ENCODE measurements at places on chromosomes 1 and 21.

GRCh38 chr1:43990271-43991199, 864 bp upstream of the CCDC24 start:
- no peak for DNase-seq

DNA sequence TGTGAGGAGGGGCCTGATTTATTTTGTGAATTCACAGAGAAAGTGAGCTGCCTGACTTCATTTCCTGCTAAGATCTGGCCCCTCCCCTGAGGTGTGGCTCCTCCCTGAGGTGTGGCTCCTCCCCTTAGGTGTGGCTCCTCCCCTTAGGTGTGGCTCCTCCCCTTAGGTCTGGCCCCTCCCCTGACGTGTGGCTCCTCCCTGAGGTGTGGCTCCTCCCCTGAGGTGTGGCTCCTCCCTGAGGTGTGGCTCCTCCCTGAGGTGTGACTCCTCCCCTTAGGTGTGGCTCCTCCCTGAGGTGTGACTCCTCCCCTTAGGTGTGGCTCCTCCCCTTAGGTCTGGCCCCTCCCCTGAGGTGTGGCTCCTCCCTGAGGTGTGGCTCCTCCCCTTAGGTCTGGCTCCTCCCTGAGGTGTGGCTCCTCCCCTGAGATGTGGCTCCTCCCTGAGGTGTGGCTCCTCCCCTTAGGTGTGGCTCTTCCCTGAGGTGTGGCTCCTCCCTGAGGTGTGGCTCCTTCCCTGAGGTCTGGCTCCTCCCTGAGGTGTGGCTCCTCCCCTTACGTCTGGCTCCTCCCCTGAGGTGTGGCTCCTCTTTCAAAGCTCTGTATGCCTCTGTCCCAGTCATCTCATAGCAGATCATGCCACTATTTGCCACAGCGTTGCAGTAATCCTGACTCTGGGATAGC, 26.9 kb upstream of the LRRC3 start:
- peak; percentile 62 for DNase-seq

DNA sequence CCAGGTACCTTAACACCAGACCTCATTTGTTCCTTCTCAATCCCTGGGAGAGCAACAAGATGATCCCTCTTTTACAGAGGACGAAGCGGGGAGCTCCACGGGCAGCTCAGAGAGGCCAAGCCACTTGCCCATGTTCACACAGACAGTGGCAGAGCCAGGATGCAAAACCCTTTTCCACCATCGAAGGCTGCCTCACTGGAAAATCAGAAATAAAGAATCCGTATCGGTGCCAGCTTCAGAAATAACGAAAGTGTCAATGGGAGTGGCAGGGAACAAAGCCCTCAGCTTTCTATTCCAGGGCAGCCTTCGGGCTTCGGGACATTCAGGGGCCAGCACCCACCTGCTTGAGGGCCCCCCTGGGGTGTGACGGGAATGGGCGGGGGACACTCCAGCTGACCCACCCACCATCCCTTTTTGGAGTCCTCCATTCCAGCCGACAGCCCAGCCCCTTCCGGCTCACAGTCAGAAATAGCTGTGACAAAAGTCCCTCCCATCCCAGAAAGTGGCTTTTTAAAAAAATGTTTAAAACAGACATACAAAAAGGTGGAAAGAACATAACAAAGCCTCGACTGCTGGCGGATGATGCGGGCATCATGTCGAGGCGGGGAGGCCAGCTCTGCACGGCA, 6.0 kb downstream of the IFFO2 start:
- peak; percentile 51 for DNase-seq

GRCh38 chr1:47241114-47242113, 9.4 kb upstream of the TAL1 start:
- no peak for DNase-seq
